Choroid plexus epithelial cell (primary cell): ENCODE measurements at places on chromosomes 4 and X.

GRCh38 chrX:118558926-118559325 lies 63.3 kb downstream of the DOCK11 start:
- DNase-seq, result no peak

- no peak for DNase-seq
Observed at GRCh38 chrX:68920561-68920960, 91.7 kb downstream of the EFNB1 start.

- DNase-seq, result no peak
Observed at GRCh38 chr4:125181804-125182203, 133.0 kb upstream of the FAT4 start.

GRCh38 chr4:116108606-116109005 lies 976.8 kb downstream of the TRAM1L1 start:
- no peak for DNase-seq

GRCh38 chrX:41301438-41301824 lies 32.5 kb upstream of the DDX3X start:
- DNase-seq, result no peak

DNA sequence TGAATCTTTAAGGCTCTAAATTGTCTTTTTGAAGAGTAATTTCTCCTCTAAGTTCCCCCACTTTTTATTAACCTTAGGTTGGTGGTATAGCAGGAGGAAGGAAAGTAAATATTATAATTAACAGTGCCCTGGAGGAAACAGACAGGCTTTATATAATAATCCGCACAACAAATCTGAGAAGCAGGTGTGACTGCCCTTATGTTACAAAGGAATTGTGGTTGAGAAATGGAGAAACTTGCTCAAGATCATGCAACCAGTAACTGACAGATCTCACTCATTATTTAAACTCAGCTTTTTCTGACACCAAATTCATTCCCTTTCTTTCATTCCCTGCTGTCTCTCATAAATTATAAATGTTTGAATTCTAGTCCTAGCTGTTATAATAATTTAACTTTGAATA lies 282.0 kb downstream of the PPP3CA start:
- no peak for DNase-seq

DNA sequence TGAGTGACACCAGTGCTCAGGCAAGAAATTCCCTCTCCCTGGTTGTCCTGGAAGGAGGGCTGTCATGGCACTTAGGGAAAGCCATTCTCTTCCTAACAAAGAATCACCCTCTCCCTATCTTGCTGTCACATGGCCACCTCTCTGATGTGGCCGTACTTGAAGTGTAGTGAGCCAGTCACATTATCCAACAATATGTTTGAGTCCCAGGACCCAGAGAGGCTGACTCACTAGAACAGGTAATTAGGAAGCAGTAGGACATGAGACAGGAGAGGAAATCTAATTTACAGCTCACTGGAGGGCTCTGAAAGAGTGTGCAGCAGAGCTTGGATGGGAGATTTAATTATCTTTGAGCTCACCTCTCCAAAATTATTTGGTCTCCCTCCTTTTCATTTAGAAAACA lies 299.1 kb downstream of the ARHGAP24 start:
- no peak for DNase-seq

- no peak for DNase-seq
Observed at GRCh38 chr4:130985371-130985770, 1889.4 kb downstream of the C4orf33 start.

DNA sequence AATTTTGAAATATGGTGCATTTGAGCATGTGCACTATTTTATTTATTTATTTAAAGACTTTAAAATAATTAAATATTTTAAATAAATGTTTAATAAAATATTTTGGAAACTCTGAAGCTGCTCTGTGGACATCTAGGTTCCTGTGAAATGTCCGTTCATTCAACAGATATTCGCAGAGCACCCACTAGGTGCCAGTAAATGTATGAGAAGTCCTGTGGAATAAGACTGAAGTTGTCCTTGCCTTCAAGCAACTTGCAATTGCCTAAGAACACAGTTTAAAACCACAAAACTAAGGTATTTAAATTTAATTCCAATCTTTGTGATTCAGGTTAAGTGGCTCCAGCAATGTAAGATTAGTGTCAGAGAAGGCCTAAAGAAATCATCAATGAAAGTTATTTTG lies 306.7 kb downstream of the GBA3 start:
- DNase-seq, result no peak

GRCh38 chr4:165668694-165669093 lies 204.3 kb upstream of the TLL1 start:
- DNase-seq, result peak; percentile 32

GRCh38 chrX:115913575-115913974 lies 257.0 kb upstream of the AGTR2 start:
- no peak for DNase-seq

DNA sequence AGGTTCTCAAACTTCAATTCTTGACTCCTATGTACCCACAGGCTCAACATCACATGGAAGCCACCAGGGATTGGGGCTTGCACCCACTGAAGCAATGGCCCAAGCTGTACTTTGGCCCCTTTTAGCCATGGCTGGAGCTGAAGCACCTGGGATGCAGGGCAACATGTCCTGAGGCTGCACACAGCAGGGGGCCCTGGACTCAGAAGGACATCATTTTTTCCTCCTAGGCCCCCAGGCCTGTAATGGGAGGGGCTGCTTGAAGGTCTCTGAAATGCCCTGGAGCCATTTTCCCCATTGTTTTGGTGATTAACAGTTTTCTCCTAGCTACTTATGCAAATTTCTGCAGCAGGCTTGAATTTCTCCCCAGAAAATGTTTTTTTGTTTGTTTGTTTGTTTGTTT lies 465.1 kb upstream of the PCDH10 start:
- no peak for DNase-seq

DNA sequence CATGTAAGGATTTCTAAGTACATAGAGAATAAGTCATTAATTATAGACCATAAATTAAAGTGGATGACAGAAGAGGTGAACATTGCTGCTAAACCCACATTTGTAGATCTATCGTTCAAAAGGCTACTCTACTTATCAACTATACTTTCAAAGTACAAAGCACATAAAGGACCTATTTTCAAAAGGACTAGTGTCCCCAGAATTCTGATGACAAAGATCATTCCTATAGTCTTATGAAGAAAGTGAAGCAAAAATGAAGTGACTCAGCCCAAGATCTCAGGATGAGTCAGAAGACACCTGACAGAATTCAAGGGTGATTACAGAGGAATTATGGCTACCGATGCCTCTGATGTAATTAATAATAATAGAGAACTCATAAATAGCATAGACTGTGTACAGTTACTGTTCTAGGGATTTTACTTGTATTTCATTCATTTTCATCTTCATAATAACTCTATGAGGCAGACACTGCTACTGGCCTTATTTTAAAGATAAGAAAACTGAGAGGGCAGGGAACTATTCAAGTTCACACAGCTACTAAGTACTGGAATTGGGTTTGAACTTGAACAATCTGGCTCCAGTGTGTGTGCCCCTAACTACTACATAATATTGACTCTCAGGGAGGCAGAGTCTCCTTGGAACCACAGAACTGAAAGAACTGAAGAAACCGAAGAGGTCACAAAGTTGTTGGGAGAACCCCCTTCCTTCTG lies 17.1 kb downstream of the USP46 start:
- DNase-seq, result peak; percentile 61

DNA sequence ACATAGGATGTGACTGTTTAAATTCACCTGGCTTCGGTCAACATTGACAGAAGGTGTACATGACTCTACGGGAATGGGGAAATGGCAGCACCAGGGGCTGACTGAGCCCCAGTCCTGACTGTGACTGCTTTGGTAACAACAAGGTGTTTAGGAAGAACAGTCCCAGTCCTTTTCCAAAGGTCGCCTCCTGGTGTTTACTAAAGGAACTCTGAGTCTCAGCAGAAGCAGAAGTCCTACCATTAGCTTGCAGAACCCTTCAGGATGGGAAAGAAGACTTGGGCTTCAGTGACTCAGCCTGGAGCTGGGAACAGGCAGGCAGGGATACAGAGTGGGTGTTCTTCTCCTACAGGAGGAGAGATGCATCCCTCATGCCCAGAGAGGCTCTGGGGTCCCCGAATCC lies 103.3 kb downstream of the MGST2 start:
- peak; percentile 14 for DNase-seq

DNA sequence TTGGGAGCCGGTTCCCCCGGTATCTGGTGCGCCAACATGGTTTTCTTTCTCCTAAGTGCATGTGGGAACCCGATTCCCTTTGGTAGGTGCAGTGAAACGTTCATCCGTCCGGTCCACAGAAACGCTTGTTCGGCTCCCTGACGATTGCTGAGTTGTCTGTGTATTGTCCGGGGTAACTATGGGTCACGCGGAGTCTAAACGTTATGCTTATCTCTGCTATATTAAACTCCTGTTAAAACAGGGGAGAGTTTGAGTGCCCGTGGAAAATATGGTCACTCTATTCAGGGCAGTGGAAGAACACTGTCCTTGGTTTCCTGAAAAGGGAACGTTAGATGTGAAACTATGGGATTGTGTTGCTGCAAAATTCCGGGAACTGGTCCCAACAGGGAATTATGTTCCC lies 32.4 kb upstream of the MGST2 start:
- no peak for DNase-seq

- DNase-seq, result no peak
Observed at GRCh38 chr4:150037251-150037856, 40.9 kb upstream of the DCLK2 start.

DNA sequence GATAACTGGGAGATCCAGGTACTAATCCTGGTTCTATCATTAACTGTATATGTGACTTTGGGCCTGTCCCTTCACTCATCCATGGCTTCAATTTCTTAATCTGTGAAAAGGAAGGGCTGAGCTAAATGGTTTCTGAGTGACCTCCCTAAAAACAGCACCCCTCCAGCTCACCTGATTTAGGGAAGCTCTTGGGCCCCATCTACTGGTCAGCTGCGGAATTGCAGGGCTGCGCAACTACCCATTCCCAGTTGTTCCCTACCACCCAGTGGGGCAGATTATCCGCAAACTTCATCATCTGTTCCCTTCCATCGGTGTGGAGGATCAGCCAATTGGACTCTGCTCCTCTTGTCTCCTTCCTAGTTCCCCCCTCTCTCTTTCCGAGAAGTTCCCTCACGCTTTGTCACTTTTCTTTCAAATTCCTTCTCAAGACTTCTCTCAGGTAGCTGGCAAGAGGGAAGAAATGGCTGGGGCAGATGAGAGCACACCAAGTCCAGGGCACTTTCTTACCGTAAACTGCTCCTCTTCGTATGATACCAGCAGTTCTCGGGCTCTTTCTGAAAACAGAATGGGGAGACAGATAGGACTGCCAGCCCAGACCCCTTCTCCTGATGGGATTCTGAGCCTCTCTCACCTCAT lies 5.8 kb downstream of the LAS1L start:
- peak; percentile 36 for DNase-seq

- DNase-seq, result no peak
Observed at GRCh38 chr4:124037236-124037635, 640.6 kb downstream of the SPRY1 start.

DNA sequence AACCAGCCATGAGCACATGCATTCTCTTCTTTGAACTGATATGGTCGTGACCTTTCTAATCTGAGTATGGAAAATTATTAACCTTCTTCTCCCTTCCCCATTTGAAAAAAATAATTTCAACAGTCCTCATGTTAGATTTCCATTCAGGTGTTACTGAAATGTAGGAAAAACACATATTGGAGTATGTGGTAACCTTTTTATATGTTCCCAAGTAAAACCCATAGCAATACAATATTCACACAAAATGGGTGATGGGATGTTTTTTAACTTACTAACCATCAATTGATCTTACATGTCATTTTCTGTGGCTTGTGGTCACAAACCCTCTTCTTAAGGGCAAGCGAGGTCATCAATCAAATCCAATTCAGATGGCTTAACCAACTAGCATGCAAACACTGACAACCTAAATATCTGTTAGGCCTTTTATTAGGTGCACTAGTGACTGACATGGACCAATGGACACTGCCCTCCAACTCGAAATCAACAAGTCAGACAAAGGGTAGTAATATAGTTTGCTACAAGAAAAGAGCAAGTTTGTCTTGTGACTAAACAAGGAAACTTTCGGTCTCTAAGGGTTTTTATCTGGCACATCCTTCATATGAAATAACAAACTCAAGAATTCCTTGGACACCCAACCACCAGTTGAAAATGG lies 74.3 kb downstream of the CAMK2D start:
- peak; percentile 44 for DNase-seq

- no peak for DNase-seq
Observed at GRCh38 chrX:39899856-39900776, 197.6 kb downstream of the BCOR start.

DNA sequence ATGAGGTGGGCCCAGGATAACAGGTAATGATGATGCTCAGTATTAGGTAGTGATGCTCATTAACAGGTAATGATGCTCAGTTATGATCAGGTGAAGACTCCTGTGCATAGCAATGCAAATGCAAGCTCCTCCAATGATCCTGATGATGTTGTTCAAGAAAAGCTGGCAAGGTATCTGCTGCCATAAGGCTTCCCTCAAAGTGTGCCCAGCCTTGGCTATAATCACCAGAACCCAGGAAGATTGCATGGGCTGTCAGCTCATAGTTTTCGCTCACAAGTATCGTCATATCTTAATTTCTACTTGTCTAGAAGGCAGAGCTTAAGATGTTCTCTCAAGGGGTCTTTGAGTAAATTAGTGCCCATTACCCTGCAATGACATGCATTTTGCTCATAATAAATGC lies 366.2 kb upstream of the CLNK start:
- no peak for DNase-seq

GRCh38 chr4:148842843-148843242 lies 400.6 kb upstream of the NR3C2 start:
- no peak for DNase-seq

GRCh38 chr4:165548702-165549101 lies 169.9 kb downstream of the CPE start:
- no peak for DNase-seq

DNA sequence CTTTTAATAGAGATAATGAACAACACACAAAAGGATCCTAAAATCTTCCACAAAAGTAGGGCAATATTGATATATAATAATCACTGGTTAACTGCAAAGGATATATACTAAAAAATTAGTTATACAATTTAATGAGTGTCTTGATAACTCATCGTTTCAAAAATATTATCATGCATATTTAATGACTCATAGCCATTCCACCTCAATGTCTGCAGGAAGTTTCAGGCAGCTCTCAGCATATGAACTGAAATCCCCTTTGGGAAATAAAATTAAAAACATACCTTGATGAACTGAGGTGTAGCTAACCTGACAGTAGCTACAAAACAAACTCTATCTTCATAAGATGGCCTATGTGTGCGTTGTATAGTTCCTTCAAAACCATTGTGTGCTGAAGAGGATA lies 62.9 kb downstream of the TMEM165 start:
- DNase-seq, result peak; percentile 38

DNA sequence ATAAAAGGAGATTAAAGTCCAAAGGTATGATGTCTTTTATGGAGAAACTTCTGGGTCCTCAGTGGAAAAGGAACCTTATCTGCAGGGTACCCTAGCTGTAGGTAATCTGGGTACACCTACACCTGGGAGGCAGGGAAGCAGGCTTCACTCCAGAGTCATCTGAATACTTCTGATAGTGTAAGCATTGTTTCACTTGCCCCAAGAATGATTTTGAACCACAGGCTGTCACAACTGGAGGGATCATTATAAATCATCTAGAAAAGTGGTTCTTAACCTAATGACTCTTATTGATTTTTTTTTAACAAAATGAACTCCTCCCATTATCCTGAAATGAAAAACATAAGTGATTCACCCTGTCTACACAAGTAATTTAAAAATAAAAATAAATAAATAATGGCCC lies 44.0 kb upstream of the STK26 start:
- no peak for DNase-seq
